GM04503 (cell line): ENCODE measurements at places on chromosomes 13 and 19.
A peak's percentile ranks its signal among the peaks of the same experiment; 100 is the strongest.

DNA sequence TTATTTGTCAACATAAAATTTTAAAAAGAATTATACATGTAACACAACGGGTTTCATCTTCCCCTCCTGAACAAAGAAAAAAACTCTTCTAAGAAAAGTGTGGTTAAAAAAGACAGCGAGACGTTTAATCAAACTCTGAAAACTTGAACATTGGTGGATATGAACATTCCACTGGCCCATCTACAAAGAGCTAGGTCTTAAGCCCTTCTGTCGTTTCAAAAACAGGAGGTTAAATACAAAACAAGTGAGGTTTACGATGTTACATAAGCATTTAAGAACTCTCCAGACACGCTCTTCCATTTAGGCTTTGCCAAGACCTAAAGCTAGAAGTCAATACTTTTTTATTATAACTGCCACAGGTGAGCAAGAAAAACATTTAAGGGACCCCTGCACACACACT, 9.4 kb upstream of the DOCK9 start:
- DNase-seq: no peak

DNA sequence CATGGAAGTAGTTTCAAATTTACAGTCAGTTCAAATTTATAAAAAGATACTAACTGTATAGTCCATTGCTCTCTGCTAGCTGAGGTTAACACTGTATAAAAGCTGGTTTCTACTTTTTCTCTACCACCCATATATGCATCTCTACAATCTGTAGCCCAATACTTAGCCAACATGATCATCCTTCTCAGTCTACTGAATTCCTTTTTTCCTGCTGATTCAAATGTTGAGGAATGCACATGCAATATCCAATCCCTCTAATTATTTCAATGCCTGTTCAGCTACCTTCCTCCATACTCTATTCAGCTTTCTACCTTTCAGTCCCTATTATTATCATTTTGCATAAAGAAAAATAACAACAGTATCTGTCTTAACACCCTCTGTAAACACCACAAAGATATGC, 15.6 kb downstream of the KPNA3 start:
- no peak for DNase-seq

GRCh38 chr19:38059897-38060296, 152.9 kb downstream of the SIPA1L3 start:
- DNase-seq: no peak

DNA sequence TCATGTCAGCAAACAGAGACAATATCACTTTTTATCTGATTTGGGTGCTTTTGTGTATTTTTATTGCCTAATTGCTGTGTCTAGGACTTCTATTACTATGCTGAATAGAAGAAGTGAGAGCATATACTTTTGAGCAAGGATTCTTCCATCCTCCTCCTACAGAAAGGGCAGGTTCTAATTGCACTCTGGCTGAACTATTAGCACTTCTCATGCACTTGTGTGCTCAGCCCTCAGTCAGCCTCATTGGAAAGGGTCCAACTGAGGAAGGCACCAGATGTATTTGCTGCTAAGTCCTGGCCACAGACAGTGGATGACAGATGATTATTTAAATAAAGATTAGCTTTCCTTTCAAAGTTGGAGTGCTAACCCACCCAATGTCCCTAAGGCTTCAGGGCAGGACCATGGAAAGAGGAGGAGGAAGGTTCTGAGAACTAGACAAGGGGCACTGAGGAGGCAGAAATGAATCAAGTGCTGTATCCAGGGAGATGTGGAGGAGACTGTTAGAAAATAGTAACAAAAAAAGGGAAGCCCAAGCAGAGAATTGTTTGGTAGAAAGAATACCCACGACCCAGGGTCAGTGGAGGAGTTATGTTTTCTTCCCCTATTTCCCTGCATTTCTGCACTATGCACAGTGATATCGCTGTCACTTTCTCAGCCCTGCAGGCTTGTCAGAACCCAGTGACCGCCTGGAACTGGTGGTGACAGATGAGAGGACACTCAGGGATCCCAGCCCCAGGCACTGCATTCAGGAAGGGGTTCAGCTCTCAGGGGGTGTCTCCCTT, 8.0 kb downstream of the LILRB4 start:
- no peak for DNase-seq

GRCh38 chr13:112603641-112604225, 15.8 kb upstream of the TUBGCP3 start:
- DNase-seq: no peak

DNA sequence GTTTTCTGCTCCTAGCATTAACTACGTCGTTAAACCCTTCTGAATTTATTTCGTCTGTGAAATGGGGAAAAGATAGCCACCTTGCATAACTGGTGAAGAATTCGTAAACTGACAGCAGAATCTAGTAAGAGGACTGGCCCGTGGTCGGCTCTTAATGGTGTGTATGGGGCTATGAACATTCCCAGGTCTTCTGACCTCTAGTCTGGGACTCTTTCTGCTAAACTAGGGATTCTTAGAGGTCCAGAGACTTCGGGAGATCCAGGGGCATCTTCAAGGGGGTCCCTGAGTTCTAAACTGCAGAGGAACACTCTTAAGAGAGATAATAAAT, 231.1 kb upstream of the SERP2 start:
- no peak for DNase-seq

- DNase-seq: no peak
These were observed 66.9 kb downstream of the MIPEP start for GRCh38 chr13:23822252-23822824.

GRCh38 chr13:44236801-44237207, 136.8 kb upstream of the SERP2 start:
- no peak for DNase-seq

GRCh38 chr13:77760893-77761292, 63.4 kb downstream of the SLAIN1 start:
- DNase-seq: no peak

- peak; percentile 78 for DNase-seq
These were observed 2.8 kb downstream of the SWSAP1 start for GRCh38 chr19:11377237-11377636.

DNA sequence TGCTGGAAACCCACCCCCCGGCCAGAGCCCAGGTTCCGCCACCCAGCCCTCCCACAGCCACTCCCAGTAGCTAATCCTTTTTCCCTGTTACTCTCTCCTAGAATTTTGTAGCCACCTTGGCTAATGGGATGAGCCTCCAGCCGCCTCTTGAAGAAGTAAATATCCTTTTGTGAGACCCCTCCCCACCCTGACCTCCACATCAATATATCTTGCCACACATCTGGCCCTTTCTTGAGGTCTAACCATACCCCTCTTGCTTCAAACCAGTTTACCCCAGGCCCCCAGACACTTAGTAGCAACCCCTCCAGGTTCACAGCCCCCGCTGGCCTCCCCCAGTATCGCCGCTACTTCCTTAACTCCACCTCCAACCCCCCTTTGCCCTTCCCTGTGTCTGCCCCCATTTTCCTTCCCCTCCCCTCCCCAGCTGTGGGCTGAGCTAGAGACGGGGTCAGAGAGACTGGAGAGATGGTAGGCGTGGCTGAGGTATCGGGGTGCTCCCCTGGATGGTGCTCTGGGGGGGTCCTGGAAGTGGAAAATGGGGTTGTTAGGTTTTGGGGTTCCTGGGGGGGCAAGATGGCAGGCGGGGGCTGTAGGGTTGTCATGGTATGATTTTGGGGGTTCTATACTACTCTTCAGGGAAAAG, 2.8 kb downstream of the PRMT1 start:
- DNase-seq: no peak

DNA sequence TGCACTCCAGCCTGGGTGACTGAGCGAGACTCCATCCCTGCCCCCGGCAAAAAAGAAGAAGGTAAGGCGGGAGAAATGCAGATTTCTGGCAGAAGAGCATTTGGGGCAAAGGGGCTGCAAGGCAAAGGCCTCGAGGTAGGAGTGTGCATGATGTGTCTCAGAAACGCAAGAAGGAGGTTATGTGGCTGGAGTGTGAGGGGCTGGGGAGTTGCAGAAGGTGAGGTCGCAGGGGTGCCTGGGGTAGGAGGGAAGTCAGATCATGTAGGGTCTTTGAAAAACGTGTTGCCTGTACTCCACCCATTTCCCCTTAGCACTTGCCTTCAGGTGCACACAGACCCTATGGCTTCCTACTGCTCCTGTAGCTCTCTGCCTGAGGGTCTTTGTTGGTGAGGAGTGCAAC, 29.9 kb downstream of the KCTD15 start:
- no peak for DNase-seq

DNA sequence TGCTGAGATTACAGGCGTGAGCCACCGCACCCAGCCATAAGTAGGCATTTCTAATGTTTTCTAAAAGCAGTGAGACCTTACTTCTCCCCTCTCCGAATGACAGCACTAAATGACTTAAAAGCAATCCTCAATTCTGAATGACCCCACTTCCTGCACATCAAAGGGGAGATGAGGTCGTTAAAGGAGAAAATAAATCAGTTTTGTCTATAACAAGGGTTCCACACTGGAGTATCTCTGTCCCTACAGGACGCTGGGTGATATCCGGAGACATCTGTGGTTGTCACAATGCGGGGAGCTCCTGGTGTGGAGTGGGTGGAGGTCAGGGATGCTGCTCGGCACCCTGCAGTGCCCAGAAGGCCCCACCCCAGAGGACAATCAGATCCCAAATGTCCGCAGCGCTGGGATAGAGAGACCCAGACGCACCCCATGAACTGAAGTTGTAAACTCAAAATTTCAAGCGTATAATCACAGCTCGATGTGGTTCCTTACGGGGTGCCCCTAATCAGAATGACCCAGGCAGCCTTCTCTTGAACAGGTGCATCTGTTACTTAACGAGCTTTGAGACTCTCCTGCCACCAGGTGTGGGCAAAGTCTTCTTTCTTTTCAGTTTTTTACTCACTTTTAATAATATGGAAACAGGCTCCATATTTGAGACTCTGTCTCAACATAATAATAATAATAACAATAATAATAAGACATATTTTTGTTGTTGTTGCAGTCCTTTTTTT, 2.9 kb downstream of the GNG7 start:
- no peak for DNase-seq

GRCh38 chr13:108816375-108816774, 187.0 kb downstream of the MYO16 start:
- DNase-seq: no peak
